CD4-positive, alpha-beta T cell treated with Interleukin-6 at 100 ng/mL for 8 hours (primary cell): ENCODE measurements at places on chromosomes 5 and 9.

DNA sequence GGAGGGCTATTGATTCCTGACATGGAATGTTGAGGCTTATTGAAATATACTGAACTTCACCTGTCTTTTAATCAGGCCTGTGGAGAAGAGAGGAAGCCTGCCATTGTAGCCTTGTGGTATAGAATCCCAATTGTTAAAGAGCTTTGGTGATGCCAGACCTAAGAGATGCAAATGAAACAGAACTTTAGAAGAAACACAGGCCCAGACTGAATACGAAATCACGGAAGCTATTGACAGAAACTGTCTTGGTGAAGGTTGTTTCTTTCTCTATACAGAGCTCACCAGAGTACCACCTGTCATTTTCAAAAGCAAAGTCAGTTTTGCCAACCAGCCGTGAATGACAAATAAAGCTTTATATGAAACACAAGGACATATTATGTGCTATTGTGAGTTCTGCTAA lies 660.3 kb downstream of the ISL1 start:
- DNase-seq = no peak

DNA sequence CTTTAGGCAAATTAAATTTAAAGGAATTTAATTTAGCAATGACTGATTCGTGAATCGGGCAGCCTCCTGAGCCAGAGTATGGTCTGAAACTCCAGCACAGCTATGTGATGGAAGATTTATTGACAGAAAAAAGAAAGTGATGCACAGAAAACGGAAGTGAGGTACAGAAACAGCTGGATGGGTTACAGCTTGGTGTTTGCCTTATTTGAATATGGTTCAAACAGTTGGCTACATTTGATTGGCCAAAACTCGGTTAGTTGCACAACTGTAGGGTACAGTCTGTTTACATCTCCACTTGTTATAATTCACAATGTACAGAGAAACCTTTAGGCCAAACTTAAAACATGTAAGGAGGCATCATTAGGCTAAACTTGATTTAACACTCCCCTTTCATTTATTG lies 1716.1 kb upstream of the C9orf72 start:
- DNase-seq = no peak

DNA sequence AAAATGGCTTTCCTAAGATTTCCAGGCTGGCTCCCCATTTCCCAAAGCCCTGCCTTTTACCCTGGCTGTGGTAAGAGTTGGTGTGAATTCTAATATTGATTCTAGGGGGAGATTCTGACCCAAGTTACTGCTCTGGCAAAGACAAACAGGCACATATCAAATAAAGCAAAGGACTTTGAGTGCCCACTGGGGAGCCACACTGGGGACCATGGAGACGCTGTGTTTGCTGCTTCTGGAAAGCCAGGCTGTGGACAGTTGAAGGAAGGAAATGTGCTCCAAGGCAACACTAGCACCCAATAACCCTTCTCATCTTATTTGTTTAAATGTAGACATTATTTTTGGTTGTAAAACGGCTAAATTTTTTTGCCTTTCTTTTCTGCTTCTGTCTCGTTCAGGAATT lies 78.7 kb downstream of the SNCAIP start:
- DNase-seq = no peak

- no peak for DNase-seq
These were observed 694.5 kb upstream of the RIOK2 start for GRCh38 chr5:97877588-97877987.

GRCh38 chr5:148984345-148984744 lies 78.5 kb downstream of the SH3TC2 start:
- no peak for DNase-seq

DNA sequence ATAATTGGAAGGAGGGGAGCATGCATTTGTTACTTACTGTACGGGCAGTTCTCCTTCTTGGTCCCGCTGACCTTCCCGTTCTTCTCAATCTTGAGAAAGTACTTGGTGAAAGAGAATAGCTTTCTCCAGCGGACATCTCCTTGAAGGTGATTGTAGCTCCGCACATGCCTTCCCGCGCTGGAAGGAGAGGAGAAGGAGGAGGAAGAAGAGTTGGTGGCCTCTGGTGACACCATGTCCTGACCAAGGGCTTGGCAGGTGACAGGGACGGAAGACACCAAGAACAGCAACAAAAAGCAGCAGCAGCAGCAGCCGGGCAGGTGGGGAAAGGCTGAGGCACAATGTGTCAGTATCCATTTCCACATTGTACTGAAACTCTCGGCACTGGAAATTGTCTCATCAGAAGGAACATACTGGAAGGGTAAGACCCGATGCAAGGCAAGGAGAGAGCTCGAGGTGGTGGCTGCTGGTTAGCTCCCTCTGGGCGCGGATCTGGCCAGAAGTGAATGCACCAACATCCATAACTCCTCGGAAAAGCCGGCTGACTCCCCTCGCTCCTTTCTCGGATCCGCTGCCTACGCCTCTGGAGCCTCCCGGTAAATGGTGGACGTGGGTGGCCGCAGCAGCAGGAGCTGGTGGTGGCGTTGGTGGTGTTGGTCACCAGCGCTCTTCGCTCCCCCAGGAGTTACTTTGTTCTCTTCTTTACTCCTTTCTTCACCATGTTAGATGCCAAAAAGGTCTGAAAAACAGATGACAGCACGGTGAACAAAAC lies 715 bp downstream of the FGF10 start:
- no peak for DNase-seq

GRCh38 chr9:83521411-83521810 lies 16.8 kb downstream of the FRMD3 start:
- DNase-seq = no peak

DNA sequence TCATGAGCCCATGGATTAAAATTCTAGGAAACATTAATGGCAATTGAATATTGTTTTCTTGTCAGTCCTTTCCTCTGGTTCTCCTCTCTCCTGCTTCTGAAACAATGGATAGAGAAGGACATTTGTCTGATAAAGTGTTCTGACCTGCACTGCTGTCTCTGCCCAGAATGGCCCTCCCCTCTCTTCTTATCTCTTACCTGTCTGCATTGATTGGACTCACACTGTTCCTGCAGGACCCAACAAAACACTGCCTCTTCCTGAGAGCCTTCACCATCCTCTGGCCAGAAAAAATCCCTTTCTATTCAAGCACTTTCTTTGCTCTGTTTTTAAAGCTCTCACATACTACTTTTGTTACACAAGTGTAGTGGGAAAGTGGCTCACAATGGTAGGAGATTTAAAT lies 143.8 kb upstream of the DHFR start:
- DNase-seq = no peak

DNA sequence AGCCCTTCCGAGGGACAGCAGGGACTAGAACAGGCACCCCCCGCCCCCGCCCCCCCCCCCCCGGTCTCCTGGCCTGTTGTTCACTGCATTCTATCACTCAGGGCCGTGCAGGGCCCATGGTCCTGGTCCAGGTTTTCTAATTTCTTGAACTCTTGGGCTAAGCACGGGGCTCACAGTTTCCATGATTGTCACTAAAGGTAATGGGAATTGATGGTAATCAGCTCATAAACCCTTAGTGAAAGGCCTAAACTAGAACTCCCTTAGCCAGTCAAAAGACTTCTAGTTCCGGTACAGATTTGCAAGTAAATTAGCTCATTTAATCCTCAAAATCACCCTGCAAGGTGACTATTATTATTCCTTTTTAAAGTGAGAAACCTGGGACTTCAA lies 14.7 kb upstream of the PWWP2A start:
- DNase-seq = no peak

GRCh38 chr9:34741628-34742027 lies 31.7 kb upstream of the CCL21 start:
- DNase-seq = no peak

- DNase-seq = no peak
These were observed 9.8 kb upstream of the MIER3 start for GRCh38 chr5:56961746-56962145.

DNA sequence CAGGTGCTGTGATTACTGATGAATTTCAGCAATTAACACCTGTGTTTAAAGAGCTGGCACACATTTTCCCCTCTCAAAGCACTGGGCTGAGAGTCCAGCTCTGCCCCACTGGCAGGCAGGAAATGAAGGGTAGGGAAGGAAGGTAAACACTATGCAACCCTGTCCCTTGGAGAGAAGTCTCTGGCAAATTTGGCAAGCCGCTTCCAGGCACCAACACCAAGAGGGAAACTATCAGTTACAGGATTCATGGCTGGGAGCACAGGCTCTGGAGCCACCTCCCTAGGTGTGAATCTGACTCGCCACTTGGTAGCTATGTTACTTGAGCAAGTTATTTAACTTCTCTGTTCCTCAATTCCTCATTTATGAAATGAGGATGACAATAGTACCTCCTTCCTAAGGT lies 3.3 kb downstream of the ANKS6 start:
- no peak for DNase-seq

DNA sequence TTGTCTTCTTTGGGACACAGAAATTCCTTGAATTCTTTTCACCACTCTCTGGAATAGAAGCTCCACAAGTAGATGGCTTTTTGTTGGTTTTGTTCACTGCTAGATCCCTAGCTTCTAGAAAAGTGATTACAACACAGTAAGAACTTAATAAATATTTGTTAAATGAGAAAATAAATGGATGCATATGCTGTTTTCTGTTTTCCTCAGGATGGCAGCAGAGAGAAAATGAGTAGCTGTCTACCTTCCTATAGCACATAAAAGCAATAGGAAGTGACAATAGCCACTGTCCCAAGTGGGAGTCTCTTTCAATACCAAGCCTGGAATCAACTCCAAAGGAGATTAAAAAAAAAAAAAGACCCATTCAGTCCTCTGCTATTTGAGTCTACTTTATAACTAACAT lies 100.6 kb upstream of the NREP start:
- no peak for DNase-seq

- no peak for DNase-seq
These were observed 59.0 kb downstream of the MAP1B start for GRCh38 chr5:72166070-72166979.

DNA sequence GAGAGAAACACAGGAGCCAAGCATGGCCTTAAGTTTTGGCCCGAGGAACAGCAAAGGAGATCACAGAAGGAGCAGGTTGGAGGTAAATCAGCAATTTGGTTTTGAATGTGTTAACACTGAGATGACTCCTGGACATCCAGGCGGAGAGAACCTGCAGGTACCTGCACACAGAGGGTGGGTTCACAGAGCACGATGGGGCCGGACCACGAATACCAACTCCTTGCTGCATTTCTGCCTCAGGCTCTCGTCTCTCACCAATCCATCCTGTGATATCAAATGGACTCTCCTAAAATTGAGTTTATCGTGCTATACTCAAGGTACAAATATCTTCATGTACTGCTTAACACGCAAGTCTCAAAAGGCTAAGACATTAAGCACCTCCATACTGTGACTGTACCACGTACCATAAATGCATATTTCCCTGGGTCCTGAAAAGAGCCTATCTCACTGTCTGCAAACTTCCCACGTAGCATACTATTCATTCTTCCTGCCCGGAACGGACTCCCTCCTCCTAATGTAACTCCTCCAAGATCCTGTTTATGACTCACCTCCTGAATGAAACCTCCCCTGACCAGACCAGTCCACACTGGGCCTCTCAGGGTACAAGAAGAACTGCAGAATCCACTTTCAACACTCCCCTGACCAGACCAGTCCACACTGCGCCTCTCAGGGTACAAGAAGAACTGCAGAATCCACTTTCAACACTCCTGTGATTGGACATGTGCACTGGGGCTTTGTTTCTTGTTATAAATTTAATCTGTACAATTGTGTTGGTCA lies 380.8 kb upstream of the RFX3 start:
- DNase-seq = no peak

GRCh38 chr5:27266184-27266583 lies 227.8 kb upstream of the CDH9 start:
- no peak for DNase-seq

DNA sequence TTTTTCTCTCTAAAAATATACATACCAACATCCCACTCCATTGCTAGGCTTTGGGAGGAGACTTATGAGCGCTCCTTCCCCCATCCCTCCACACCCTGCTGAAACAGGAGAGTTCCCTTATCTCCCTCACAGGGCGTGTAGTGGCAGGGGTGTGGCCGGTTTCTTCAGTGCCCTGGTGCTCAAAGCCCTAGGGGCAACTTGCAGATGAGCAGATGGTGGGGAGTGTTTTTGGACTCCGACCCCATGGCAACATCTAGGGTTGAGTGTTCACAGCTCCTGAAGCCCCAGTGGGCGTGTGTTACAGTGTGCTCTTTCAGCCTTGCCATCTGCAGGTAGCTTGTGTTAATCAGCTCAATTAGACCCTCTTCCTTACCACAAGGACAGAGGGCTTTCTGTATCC lies 409.5 kb downstream of the MAT2B start:
- no peak for DNase-seq

DNA sequence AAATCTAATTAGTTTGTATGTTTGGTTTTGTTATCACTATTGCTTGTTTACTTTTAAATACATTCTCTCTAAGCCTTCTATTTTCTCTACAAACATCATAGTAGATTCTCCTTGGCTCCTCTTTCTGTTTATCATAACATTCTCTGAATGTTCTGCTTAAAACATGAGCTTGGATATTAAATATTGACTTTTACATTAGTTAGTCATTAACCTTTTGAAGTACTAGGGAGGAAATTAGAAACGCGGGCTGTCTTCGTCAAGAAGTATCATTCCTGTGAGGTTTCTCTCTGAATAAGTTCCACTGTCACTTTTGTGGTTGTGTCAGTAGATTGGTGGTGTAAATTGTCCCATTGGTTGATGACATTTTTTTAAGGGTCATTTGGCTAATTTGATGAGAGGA lies 821.5 kb downstream of the EFNA5 start:
- no peak for DNase-seq

DNA sequence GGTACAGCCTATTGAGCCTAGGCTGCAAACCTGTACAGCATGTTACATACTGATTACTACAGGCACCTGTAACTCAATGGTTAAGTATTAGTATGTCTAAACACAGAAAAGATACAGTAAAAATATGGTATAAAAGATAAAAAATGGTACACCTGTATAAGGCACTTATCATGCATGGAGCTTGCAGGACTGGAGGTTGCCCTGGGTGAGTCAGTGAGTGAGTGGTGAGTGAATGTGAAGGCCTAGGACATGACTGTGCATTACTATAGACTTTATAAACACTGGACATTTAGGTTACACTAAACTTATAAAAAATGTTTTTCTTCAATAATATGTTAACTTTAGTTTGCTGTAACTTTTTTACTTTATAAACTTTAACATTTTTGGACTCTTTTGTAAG lies 171.3 kb downstream of the SLC28A3 start:
- DNase-seq = no peak

- no peak for DNase-seq
These were observed 55.3 kb upstream of the POU4F3 start for GRCh38 chr5:146283344-146283761.

DNA sequence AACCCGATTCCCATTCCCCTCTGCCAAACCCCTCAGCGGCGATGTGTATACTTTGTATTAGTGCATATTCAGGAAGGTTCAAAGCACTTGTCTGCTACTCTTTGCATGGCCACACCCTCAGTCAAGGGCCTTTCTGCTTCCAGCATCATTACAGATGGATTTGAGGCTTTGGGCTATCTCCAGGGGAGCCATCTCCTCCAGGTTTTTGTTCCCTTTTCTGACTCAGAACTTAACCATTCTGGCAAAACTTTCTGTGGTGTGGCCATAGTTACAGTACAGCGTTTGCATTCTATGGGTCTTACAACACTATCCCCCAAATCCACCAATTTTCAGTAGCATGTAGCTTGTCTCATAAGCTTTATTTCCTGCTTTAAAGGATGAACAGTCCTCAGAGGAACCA lies 36.0 kb upstream of the SVEP1 start:
- no peak for DNase-seq

GRCh38 chr5:87912419-87912818 lies 356.2 kb downstream of the TMEM161B start:
- DNase-seq = no peak
